ENCODE measurements at places on chromosomes 5 and 9. TPM values are rescaled to one million over a fixed set of nuclear protein-coding genes. Genes with fewer than 3 reads are reported as not detected.

- no peak for DNase-seq
Measured at GRCh38 chr9:135505406-135506187, 5.1 kb downstream of the MRPS2 start.

GRCh38 chr9:107809871-107810460 is 320.4 kb upstream of the KLF4 start:
- peak; percentile 68 for DNase-seq

DNA sequence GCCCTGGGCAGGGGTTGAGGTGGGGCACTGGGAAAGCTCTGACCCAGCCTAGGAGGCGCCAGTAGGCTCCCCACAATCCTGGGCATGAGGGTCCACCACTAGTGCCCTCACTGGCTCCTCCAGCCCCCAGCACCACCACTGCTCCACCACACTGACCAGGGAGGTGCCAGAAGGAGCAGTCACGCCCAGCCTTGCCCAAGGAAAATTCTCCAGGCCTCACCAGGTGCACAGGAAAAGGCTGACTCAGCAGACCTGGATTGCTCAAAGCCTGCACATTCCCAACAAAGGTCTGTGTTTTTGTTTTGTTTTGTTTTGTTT is 62.9 kb downstream of the ZNF354C start:
- no peak for DNase-seq

- peak; percentile 34 for DNase-seq
Measured at GRCh38 chr9:111400564-111400898, 70.5 kb upstream of the OR2K2 start.

GRCh38 chr9:107155244-107155817 is 127.7 kb upstream of the RAD23B start:
- no peak for DNase-seq

DNA sequence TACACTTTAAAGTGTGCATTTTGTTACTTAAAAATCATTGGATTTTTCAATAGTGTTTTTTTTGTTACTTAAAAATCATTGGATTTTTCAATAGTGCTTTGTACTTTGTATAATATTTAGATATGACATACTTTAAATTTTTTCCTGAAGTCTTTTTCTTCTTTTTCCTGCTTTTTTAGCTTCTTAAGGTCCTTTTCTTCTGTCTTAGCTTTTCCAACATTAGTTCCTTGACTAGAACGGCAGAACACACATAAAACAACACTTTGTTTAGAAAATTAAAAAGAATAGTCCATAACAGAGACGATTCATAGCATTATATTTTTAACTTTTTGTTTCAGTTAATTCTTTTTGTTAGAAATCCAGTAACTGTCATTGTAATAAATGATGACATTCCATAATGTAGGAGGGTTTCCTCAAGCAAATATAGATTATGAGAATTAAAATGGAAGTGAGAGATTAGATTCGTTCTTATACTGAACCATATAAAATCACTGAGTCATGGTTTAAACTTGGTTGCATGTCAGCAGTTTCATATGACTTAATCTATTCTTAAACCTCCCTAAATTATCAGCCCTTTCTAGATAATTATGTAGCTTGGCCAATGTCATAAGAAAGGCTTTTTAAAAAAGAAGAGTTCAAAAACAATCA is 45.3 kb upstream of the RICTOR start:
- DNase-seq = no peak

GRCh38 chr9:113650207-113651131 is 186.9 kb downstream of the RGS3 start:
- peak; percentile 88 for DNase-seq

- no peak for DNase-seq
Measured at GRCh38 chr5:107289030-107289714, 381.6 kb downstream of the EFNA5 start.

DNA sequence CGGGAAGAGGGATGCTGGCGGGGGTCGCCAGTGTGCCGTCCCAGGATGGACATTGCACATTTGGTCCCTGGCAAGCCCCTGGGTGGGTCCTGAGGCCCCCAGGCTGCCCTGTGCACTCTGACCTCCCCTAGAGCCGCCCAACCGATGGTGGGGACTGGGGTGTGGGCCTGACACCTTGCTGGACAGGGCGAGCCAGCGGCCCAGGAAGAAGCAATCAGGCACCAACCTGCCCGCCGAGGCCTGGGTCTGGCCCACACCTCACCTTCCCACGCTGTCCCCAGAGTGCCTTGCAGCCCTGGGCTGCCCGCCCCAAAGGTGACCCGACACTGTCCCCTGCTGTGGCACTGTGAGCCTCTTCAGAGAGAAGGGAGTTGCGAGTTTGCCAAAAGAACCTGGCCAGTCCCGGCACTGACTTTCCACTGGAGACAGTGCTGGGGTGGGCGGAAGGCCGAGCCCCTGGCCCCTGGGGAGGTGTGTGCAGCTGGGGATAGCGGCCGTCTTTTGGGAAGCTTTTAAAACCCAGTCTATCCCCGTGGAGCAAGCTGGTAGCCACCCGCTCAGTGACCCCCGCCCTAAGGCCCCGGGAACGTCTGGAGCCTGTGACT is 12.0 kb upstream of the NRARP start:
- DNase-seq = no peak

DNA sequence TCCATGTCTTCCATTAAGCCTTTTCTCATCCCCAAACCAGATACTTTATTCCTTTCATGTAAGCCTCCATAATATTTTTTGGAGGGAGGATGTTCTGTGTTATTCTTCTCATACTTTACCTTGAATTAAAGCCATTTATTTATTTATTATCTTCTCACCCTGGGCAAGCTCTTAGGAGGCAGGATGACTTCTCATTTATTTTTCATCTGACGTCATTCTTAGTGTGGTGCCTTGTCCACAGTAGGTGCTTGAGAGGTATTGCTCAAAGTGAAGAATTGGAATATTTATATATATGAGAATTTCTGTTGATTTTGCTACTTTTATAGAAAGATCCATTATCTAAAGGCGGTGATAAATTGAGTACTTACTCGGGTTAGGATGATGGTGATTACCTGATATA is 458.3 kb upstream of the ACTBL2 start:
- no peak for DNase-seq

GRCh38 chr5:128532127-128532526 is 5.9 kb downstream of the FBN2 start:
- DNase-seq = no peak

DNA sequence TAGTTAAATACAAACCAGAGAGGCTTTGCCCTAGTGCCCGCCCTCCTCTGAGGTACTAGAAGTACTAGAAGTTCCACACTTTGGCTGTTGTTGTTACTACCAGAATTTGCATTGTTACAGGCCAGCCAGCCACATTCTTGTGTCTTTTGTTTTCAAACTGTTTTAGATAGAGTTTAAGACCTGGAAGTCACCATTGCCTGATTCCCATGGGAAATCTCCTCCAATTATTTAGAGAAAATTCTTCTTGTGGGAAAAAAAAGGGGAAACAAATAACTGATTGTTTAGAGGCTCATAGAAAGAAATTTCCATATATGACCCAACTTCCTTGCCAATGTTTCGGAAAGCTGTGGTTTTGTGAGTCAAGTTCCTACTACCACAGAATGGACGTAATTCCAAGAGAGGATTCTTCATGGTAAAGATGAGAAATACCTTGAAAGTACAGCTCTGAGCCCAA is 252.2 kb downstream of the GOLPH3 start:
- peak; percentile 49 for DNase-seq

GRCh38 chr5:159489779-159490178 is 159.5 kb upstream of the IL12B start:
- DNase-seq = no peak

- DNase-seq = no peak
Measured at GRCh38 chr5:14143841-14144585, 871 bp downstream of the TRIO start.

- no peak for DNase-seq
Measured at GRCh38 chr5:53792338-53792737, 231.9 kb downstream of the NDUFS4 start.

GRCh38 chr9:26742828-26743476 is 149.7 kb downstream of the CAAP1 start:
- no peak for DNase-seq

- no peak for DNase-seq
Measured at GRCh38 chr9:91320299-91320698, 41.4 kb downstream of the AUH start.

DNA sequence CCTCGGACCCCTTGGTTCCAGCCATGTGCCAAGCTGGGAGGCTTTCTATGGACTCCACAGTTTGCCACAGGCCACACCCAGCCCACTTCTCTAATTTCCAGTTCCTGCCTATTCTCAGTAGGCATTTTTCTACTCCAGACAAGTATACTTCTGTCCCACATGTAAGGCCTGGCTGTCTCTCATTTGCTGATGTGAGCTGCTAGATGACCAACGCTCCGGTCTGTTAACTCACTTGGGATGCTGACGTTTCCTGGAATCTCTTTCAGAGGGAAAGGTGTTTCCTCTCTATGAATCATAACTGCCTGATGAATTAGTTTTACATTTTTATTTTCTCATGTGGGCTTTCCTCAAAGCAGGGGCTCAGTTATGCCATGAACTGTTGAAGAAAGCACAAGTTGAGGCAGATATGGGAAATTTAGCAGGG is 36.3 kb downstream of the ERGIC1 start:
- DNase-seq = peak; percentile 97

DNA sequence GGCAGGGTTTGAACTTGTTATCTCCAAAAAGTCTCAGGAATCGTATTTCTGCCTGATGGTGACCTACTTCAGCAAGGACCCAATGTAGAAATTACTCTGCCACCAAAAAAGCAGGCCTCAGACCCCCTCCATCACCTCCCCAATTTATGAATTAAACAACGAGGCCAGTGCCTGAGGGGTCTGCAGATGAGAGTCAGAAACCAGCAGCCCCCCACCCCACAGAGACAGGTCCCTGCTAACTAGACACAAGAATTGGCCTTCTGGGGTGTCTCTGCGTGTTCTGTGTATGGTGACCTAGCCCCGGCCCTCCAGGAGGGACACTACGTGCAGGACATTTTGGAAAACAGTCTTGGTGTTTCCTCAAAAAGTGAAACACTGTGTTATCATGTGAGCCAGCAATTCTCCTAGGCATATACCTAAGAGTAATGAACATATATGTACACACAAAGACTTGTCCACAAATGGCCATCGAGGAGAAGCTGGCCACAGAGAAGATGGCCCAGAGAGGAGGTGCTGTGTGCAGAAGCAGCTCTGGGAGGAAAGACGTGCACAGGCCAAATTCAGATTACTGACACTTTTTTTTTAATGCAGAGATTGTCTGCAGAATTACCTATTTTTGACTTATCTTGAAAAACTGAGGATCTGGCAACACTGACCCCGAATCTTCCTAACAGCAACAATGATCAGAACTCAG is 93.8 kb downstream of the ADAMTS2 start:
- no peak for DNase-seq

DNA sequence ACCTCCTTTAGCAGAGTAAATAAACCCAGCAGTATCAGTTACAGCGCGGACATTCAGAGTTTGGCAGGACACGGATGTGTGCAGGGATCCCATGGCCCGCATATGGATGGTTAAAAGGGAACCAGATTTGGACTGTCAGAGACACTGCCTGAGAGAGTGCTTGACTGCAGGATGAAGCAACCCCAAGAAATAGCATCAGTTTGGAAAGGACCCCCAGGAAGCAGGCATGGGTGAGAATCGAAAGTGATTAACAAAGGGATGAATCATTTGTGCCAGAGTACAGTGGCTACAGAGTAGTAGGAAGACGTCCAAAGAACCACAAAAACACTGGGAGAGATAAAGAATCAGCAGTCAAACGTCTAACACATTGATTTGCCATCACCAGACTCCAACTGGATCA is 5.5 kb downstream of the C7 start:
- peak; percentile 55 for DNase-seq

DNA sequence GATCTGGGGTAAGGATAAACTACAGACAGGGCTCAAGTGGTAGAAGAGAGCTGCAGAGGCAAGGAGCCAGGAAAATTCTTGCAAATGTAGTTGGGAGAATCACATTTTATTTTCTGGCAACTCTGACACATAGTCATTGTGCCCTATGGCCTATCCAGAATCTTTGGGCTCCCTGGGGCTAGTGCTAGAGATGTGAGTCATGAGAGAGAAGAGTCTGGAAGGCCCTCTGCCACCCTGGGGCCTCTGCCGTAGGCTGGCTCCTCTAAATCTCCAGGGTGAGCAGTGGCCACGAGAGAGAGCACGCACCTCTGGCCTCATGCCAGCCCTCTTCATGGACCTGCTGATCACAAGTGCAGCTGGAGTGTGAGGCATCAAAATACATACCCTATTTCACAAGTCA is 74.3 kb upstream of the SSBP2 start:
- DNase-seq = peak; percentile 72

DNA sequence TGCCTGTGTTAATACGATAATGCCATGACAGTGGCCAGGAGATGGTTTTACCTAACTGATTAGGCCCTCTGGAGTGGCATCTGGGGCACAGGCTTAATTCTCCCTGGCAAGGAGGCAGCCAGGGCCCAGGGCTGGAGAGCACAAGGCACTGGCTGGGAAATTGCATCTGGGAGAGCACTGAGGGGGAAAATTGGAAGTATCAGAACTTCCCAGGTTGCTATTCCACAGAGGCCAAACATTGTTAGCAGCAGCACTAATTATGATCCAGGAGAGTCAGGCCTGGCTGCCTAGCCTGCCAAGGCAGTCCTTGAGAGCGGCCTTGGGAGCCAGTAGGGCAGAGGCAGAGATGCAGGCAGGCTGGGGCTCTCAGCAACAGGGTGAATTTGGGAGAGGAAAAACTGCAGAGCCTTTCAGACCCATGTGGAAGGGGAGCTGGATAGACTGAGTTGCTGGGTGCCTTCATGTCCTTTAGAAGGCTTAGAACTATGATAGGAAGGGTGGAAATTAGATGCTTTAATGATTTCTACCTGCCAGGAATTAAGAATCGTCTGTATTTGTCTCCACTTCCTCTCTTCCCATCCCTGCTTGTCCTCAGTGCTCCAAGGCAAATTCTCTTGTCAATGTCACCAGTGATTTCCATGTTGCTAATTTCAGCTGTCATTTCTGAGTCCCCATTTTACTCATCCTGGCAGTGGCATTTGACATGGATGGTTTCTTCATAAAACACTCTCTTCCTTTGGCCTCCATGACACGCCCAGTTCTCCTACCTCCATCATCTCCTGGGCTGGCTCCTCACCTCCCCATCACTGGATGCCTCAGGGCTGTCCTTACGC is 56.1 kb upstream of the HSPA9 start:
- DNase-seq = no peak

- DNase-seq = peak; percentile 95
Measured at GRCh38 chr9:128558431-128559310, 6.3 kb downstream of the SPTAN1 start.

- no peak for DNase-seq
Measured at GRCh38 chr5:88183255-88183654, 85.4 kb downstream of the TMEM161B start.

GRCh38 chr5:175103746-175104145 is 340.2 kb downstream of the DRD1 start:
- DNase-seq = no peak

GRCh38 chr9:78030296-78030552 is 1.4 kb downstream of the GNAQ start:
- DNase-seq = no peak

PCDHGC5 gene
- total RNA-seq = 2.9 TPM

ZNF462 gene
- total RNA-seq = 18.8 TPM

MCIDAS gene
- not detected for total RNA-seq

GARIN3 gene
- not detected for total RNA-seq

IRF1 gene
- 11.1 TPM for total RNA-seq

MORN5 gene
- total RNA-seq = not detected

CLIC3 gene
- 0.28 TPM for total RNA-seq

IL3 gene
- not detected for total RNA-seq

PHYHD1 gene
- 2.2 TPM for total RNA-seq

SQSTM1 gene
- total RNA-seq = 168 TPM

LURAP1L gene
- total RNA-seq = 6.1 TPM

STPG3 gene
- total RNA-seq = not detected

GPR21 gene
- total RNA-seq = 0.28 TPM

KCNV2 gene
- total RNA-seq = not detected

RNF38 gene
- total RNA-seq = 8.8 TPM

PCDHA8 gene
- under 0.01 TPM for total RNA-seq
